ENCODE measurements at places on chromosomes 11 and 22.

GRCh38 chr11:125308246-125308645 is 143.7 kb downstream of the PKNOX2 start:
- no peak for DNase-seq

DNA sequence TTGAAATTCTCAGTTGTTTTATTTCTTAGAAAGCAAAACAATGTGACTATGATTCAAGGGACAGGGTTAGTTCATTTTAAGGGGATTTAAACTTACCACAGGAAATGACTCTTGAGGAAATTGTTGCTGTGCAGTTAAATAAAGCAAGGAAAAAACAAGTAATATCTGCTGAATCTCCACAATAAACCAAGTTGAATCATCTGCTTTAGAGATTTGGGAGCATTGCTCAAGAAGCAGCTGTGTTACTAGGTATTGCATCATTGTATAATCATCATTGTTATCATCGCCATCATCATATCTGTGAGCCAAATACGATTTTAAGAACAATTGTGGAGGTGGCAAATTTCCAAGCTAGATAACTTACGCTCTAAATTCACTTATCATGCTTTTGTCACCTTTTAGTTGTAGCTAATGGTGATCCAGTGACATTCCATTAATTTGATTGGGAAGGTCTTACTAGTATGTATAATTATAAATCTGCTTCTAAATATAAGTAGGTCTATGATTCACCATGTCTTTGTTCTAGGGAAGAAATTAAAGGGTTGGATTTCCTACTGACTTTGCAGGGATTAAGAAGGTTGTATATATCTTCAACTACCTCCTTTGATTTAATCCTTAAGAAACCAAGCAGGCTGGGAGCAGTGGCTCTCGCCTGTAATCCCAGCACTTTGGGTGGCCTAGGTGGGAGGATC is 19.9 kb downstream of the MMP10 start:
- no peak for DNase-seq

DNA sequence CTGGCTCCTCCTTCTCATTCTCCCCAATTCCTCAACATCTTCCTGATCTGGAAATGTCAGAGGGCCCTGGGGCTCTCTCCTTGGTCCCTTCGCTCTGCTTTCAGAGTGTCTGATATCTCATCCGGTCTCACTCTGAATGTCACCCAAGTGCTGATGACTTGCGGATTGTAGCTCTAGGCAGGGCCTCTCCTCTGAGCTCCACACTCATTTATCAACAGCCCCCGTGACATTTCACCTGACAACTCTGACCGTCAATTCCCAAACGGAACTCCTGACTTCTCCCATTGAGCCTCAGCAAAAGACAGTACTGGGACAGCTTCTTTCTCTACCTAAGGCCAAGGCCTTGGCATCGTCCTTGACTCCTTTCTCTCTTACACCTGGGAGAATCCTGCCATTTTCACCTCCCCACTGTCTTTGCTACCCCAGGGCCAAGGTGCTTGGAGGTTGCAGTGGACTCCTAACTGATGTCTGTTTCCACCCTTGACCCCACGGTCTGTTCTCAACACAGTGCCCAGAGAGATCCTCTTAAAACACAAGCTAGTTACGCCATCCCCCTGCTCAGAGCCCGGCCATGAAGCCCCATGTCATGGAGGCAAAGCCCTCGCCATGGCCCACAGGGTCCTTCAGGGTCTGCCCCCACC is 57.5 kb upstream of the THY1 start:
- DNase-seq: no peak

DNA sequence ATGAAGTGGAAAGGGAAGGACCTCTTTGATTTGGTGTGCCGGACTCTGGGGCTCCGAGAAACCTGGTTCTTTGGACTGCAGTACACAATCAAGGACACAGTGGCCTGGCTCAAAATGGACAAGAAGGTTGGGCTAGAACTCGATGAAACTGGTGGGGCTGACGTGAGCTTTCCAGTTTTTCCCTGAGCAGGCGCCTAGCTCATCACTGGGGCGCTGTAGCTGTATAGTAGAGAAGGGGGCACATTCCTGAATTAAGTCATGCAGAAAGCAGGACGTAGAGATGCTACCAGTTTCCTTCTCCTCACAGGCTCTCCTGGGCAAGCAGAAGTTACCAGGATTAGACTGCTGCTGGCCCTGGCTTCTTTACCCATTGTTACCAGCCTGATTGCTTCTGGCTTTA is 33.3 kb downstream of the NF2 start:
- DNase-seq: no peak

- no peak for DNase-seq
These were observed 251.9 kb downstream of the ST3GAL4 start for GRCh38 chr11:126607374-126607773.

GRCh38 chr11:69333879-69334278 is 39.9 kb downstream of the MYEOV start:
- DNase-seq: no peak

DNA sequence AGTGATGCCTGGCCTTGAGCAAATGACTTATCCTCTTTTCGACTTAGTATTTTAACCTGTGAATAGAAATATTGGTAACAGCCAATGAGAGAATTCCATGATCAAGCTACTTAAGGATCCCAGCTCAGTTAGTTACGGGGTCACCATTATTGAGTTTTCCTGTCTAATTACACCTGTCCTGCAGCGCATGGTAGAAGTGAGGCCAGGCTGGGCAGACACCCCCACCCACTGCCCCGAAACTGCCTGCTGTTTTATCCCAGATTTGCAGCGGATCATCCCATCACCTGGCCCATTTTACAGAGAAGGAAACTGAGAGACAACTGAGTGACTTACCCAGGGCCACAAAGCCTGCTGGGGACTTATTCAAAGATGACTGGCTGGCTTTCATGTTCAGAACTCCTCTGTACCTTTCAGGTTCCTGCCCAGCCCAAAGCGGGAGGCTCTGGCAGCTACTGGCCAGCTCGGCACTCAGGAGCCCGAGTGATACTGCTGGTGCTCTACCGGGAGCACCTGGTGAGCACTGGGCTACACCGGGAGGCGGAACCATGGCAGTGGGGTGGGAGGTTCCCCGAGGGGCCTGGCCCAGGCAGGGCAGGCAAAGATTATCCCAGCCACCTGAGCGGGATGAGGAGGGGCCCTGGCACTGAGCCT is 1.4 kb downstream of the MUS81 start:
- DNase-seq: no peak

- DNase-seq: no peak
These were observed 83.2 kb downstream of the BUD13 start for GRCh38 chr11:116689413-116690127.

DNA sequence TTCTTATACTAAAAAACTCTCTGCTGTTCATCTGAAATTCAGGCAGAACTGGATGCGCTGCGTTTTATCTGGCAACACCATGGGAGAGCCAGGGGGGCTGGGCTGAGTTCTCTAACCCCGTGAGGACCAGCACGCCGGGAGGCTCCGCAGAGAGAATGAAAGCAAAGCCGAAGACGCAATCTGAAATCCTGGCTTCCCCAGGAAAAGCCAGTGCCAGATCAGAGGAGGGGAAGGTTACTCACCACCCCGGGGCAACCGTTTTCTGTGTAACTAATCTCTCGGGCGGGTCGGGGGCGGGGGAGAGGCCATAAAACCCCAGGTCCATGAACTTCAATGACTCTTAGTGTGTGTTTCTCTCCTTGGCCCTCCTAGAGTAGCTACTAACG is 99.4 kb downstream of the SHANK2 start:
- DNase-seq: no peak

Data from esophagus squamous epithelium (tissue), 5 donors.